ENCODE measurements at places on chromosomes 2 and 18.

- no peak for DNase-seq
These were observed 66.1 kb downstream of the COLEC12 start for GRCh38 chr18:434410-434809.

- DNase-seq: peak; percentile 52
These were observed 31.3 kb upstream of the SSB start for GRCh38 chr2:169767243-169767888.

GRCh38 chr2:230957756-230958391 is 32.8 kb upstream of the GPR55 start:
- DNase-seq: no peak

DNA sequence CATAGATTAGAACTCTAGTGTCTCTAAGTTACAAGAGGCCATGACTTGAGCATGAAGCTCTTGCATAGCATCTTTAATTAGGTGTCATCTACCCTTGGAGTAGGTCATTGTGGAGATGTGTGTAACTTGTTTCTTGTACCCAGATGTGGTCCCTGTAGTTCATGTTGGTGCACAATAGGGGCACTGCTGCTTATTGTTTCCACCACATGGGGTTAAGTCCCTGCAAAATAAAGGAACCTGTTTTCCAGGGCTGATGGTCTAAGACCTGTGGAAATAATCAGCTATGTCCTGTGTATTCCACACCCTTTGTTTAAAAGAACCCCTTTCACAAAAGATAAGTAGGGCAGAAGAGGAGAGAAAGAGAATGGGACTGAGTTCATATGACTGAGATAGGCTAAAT is 28.6 kb downstream of the ASXL3 start:
- no peak for DNase-seq

DNA sequence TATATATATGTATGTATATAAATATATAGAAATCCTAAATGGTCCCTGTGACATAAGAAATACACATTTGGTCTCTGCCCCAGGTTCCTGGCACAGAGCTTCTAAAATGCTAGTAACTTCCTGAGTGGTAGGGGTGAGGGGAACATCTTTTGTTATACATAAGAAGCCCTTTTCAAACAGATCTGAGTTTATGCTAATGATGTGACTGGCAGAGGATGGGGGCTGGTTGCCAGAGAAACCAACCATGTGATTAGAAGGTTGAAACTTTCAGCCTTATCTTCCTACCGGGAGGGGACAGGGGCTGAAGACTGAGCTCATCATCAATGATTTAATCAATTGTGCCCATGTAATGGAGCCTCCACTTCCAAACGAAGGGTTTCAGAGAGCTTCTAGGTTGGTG is 16.3 kb downstream of the MFSD2B start:
- no peak for DNase-seq

DNA sequence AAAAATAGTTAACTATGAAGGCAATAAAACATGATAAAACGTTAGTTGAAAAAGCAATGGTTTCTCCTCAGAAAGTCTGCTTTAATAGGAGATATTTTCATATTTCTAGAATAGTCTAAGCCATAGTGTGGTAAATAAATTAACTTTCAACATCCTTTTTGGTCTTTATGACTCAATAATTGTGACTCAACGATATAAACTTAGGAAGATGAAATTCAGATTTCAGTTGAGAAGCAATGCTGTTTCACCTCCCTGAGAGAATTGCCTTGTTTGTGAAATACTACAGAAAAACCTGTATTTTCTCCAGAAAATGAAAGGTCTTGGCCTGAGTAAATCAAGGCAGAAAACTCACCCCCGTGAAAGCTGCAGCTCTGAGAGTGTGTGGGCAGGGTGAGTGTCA is 166.9 kb downstream of the ETAA1 start:
- DNase-seq: no peak

- DNase-seq: no peak
These were observed 184.7 kb downstream of the EIPR1 start for GRCh38 chr2:3192920-3193319.

- no peak for DNase-seq
These were observed 512.7 kb downstream of the CMPK2 start for GRCh38 chr2:6352906-6353515.

GRCh38 chr2:75525434-75526310 is 35.1 kb downstream of the EVA1A start:
- no peak for DNase-seq

DNA sequence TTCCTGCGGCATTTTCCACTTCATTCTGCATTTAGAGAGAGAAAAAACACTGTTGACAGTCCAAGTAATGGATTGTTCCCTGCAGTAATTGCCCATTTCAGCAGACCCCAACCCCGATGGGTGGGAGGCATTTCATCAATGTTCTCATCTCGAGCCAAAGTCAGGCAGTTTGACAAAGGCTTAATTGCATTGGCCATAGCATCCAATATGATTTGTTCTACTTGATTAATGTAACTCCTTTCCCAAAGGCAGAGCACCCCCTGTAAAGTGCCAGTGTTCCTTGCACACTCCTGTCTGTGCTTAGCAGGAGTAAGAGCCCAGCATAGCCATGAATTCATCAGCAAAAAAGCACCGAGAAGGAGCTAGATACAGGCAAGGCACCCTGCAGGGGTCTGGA is 174.4 kb downstream of the SEPTIN10 start:
- DNase-seq: no peak

- DNase-seq: no peak
These were observed 61.1 kb upstream of the TNP1 start for GRCh38 chr2:216920937-216921456.

- no peak for DNase-seq
These were observed 19.4 kb downstream of the ZNF516 start for GRCh38 chr18:76475450-76476194.

GRCh38 chr18:60870261-60871153 is 462.7 kb upstream of the CDH20 start:
- DNase-seq: no peak

DNA sequence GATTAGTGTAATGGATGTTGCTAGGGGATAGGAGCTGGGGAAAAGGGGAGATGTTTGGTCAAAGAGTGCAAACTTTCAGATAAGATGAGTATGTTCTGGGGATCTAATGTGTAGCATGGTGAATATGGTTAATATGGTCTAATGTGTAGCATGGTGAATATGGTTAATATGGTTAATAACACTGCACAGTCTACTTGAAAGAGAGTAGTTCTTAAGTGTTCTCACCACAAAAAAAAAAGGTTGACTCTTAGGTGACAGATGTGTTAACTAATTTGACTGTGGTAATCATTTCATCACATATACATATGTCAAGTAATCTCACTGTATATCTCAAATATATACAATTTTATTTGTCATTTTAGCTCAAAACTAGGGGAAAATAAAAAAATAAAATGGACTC is 121.3 kb upstream of the CD226 start:
- no peak for DNase-seq

GRCh38 chr18:46538376-46538775 is 118.6 kb downstream of the LOXHD1 start:
- DNase-seq: no peak

- no peak for DNase-seq
These were observed 15.0 kb upstream of the KLF7 start for GRCh38 chr2:207180741-207181140.

DNA sequence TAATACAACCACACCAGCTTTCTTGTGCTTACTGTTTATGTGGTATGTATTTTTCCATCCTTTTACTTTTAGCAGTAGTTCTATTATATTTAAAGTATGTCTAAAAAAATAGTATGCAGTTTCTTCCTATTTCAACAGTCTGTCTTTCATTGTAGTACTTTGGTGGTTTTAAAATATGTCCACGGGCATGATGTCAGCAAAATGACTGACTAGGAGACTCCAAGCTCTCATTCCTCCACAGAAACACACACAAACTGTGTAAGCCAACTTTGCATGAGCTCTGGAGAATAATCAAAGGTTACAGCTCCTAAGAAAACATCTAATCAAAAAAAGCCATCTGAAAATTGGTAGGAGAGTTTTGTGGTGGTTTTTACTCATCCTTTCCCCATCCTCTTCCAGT is 56.1 kb downstream of the TEX51 start:
- DNase-seq: no peak

DNA sequence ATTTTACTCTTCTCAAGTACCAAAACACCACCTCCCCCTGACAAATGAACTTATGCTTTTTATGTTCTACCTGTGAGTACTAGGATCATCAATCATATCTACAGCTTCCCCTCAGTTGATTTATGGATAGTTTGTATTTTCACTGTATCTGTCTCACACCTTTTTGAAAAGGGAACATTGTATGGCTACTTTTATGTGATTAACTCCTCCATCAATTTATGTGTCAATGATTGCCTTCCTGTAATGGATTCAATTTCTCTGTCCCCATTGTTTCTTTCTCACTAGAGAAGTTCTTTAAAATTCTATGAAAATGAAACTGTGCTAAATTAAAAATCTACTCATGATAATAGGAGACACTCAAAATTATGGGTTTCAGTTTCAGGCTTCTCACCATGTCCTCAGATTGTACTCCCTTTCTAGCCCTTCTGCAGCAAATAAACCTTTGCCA is 935.0 kb downstream of the TRIB2 start:
- DNase-seq: no peak

DNA sequence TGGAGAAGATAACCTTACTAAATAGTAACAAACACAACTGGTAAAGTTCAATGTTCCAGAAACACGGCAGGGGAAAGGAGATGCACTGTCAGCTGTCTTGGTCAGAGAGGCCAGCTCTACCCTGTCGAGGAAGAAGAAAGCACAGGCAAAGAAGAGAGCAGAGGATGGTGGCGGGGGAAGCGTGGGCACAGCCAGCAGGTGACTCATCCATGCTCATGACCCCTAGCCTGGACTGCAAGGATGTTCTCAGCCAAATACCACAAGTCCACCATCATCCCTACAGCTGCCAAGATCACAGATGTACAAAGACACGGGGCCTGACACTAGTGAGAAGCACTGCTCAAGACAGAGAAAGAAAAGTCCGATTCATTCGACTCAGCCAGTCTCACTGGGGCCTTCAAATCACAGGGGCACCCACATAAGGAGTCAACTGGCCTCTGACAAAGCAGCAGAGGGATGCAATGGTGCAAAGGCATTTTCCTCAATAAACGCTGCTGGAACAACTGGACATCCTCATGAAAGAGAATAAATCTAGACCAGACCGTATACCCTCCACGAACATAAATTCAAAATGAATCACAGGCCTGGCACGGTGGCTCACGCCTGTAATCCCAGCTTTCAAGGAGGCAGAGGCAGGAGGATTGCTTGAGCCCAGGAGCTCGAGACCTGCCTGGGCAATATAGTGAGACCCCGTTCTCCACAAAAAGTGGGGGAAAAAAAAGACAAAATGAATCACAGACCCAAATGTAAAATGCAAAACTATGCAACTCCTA is 5.6 kb downstream of the DTYMK start:
- DNase-seq: no peak

DNA sequence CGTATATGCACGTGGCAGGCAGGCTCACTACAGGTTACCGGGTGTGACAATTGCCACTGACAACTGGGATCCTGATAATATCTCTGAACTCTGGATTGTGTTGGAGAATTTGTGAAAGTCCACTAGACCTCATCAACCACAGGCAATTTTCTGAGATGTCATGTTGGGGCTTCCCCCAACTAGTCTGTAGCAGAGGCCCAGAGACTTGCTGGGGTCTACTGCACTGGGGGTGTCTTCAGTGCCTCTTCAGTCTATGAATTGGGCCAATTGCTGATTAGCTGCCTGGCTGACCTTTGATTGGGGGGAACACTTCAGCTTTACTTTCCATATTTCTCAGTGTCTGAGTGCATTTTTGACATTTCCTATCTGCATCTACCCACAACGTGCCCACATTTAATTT is 201.5 kb downstream of the MTX2 start:
- no peak for DNase-seq

GRCh38 chr18:13387855-13388548 is 169.4 kb downstream of the LDLRAD4 start:
- no peak for DNase-seq

DNA sequence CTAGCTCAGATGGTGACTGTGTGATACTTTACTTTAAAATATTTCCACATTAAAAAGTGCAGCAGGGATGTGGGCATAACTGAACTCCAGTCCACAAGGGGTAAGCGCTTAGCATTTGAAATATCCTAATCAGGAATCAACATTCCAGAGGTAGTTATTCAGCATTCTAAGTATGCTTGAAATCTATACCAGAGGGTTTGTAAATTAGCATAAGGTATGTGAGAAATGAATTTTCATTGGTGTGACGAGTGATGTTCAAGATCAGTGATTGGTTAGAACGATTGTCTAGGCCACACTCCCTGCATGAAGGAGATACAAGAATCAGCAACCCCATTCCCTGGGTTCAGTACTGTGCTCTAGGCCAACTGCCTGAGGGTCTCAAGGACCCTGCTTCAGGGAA is 42.6 kb downstream of the MAPK4 start:
- DNase-seq: no peak

- DNase-seq: no peak
These were observed 54.9 kb upstream of the OTOS start for GRCh38 chr2:240195316-240195861.

- DNase-seq: no peak
These were observed 14.5 kb upstream of the LRPPRC start for GRCh38 chr2:44010266-44010665.

DNA sequence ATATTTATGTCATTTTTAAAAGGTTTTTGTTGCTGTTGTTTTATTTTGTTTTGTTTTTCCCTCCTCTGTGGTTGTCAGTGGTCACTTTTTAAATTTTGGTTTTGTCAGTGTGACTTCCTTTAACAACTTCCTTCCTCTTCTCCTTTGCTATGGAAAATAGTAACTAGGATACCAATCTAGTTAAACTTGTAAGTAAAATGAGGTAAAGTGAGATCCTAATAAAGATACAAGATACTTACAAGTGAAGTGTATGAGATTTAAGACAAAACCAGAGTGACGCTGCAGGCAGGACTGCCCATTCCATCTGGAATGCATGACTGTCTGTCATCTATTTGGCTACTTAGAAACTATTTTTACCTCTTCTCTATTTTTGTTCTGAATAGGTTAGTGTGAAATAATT is 30.6 kb upstream of the CREB1 start:
- no peak for DNase-seq

DNA sequence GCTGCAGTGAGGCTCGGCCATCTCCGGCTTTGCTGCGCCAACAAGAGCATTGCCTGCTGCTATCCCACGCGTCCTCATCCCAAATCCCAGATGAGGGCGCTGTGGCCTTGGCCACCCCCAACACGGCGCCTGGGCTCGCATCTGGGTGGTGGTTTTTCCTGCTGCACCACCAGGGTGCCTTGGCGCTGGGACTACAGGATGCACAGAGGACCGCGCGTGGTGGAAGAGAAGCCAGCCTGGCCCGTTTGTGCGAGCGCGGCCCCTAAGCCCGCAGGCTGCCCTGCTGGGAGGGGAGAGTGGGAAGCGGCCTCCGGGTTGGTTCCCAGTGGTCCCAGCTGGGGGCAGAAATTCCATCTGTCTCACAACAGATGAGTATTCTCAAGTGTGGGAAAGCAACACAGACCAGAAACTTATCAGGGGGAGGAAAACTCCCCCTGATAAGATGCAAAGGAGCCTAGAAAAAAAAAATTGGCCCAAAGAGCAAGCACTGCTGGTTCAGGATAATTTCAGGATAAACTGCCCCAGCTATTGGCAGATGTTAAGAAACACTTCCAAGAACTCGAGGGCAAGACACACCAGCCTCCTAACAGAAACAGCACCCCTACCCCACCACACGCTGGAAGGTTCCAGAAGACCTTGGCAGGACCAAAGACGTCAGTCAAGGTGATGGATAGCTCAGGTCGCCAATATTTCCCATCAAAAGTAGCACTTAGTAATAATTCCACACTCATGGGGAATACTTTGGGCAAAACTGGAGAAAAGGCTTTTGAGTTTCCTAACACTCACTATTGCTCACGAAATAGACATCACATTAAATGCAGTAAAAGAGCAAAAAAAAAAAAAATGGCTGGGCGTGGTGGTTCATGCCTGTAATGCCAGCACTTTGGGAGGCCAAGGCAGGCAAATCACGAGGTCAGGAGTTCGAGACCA is 152.1 kb downstream of the PXDN start:
- DNase-seq: no peak

- no peak for DNase-seq
These were observed 407.5 kb upstream of the NRP2 start for GRCh38 chr2:205274801-205275200.
